NCI-H187 treated with DMSO at 0.1 percent for 48 hours (cell line): ENCODE measurements at places on chromosomes 6 and 20.

DNA sequence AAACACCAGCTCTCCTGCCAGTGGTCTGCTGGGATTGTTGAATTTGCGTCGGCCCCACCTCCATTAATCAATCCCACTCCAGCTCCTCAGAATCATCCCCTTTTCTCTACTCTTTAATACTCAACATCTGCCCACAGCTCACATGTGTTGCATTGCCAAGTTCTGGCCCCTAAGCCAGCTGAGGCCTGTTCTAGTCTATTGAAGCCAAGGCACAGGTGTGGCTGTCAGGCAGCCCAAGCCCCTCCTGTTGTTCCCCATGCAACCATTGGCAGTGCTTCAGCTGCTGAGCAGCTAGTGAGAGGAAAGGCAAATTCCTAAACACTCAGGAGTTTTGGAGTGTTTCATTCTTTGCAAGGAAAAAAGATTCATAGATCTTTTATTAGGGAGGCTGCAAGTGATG lies 128.0 kb upstream of the NT5E start:
- DNase-seq: no peak

DNA sequence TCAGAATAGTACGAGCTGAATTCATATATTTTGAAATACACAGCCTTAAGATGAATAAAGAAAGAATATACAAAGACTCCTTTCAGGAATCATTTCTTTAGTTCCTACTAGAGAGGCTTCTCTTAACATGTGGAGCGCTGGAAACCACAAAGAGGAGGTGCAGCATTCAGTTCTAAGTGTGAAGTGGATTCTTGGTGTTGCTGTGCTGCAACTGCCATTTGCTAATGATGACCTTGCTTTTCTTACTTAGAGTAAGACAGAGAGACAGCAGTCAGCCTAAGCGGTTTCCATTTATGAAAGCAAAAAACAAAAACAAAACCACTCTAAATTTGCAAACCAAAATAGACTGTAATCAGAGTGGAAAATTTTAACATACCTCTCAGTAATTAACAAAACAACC lies 629.0 kb downstream of the EPHA7 start:
- no peak for DNase-seq

DNA sequence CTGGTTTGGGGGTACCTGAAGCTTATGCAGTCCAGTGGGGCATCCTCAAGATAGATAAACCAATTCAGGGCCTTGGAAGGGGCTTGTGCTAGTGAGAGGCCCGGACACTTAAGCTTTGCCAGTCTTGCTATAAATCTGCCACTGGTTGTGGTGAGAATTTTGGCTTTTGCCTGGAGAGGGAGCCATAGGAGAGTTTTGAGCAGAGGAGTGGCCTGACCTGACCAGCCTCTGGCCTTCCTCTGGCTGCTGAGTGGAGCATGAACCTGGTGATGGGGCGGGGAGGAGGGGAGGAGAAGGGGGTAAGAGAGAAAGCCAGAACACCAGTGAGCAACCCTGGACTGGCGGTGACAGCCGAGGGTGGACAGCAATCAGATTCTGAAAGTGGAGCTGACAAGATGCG lies 7.1 kb downstream of the TMEM74B start:
- no peak for DNase-seq

DNA sequence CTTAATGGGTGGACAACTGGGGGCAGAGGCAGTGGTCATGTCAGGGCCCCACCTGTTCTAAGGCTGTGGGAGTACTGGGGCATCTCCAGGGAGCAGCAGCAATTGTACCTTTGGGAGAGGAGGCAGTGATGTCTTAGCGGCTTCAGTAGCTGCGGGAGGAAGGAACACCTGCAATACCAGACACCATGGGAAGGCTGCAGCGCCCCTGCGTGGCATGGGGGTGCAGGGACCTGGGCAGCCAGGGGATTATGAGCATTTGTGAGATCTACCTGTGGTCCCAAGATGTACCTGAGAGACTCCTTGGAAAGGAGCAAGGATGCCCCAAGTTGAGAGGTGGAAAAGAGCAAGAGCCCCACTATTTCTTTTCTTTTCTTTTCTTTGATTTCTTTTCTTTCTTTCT lies 112.1 kb upstream of the GPR6 start:
- DNase-seq: no peak

DNA sequence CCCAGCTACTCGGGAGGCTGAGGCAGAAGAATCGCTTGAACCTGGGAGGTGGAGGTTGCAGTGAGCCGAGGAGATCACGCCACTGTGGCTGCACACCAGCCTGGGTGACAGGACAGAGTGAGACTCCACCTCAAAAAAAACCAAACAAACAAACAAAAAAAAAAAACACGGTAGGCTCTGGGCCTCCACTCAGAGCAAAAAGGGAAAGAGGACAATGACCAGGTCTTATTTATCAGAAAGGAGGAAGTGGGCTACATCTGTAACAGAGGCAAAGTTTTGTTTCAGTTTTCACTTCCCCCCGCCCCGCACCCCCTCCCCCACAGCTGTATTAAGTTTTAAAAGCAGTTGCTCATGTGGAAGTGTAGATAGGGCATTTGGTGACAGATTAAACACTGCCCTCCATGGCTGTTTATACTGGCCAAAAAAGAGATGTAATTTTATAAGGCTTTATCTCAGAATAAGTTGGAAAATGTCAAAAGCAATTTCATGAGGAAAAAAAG lies 114.6 kb downstream of the RCAN2 start:
- DNase-seq: no peak

DNA sequence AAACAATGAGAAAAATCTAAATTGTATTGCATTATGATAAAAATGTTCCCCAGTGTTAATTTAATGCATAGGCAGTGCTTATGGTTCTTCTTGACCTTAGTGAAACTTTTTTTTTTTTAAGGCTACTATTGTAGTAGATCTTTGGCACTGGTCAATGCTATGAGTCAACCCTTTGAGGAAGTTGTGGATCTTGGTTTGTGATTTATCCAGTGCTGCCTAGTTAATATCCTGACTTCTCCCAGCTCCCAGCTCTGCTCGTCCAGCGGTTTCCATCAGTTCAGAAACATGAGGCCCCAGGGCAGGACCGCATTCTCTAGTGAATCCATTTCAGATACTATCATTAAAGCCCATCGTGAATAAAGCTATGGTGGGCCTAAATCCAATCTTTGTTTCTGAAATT lies 364.5 kb upstream of the JARID2 start:
- no peak for DNase-seq

DNA sequence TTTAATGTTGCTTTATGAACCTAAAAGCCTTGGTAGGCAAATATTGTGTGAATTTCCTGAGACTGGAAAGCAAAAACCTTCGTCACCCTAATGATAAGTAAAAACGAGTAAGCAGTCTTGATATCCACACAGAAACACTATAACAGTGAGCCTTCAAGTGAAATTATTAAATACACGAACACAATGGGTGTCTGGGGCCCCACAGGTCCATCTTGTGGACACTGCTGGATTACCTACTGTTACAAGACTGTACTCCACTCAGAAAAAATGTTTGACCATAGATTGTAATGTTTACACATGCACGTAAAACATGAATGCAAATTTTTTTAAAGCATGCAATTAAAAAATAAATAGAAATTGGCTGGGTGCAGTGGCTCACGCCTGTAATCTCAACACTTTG lies 466.9 kb downstream of the CD83 start:
- no peak for DNase-seq

- no peak for DNase-seq
Observed at GRCh38 chr20:50053362-50054230, 59.4 kb downstream of the UBE2V1 start.

- DNase-seq: no peak
Observed at GRCh38 chr6:132041706-132042105, 90.5 kb upstream of the CCN2 start.

GRCh38 chr6:14128012-14128411 lies 10.4 kb downstream of the CD83 start:
- no peak for DNase-seq

- no peak for DNase-seq
Observed at GRCh38 chr20:45646875-45647274, 15.8 kb upstream of the WFDC9 start.

GRCh38 chr6:47129129-47129528 lies 87.0 kb upstream of the ADGRF1 start:
- DNase-seq: no peak

- no peak for DNase-seq
Observed at GRCh38 chr6:86042214-86042613, 399.5 kb upstream of the SYNCRIP start.

DNA sequence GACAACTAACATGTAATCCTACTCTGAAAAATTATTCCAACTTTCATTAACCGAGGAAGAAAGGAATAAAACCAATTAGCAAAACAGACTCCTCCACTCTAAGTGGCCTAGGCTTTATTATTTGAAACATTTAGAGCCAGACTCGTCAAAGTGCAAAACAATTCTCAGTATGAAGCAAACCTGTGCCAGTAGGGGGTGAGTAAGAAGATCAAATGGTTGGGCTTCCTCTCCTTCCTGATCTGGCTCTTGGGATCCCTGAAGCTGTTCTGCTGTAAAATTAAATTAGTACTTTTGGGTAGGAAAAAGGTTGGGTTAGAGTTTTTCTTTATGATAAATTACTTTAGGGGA lies 177.6 kb upstream of the MAN1A1 start:
- no peak for DNase-seq

GRCh38 chr6:134882426-134883038 lies 67.4 kb downstream of the ALDH8A1 start:
- no peak for DNase-seq
